ENCODE measurements at places on chromosomes 11 and 22.
A peak's percentile ranks its signal among the peaks of the same experiment; 100 is the strongest.

DNA sequence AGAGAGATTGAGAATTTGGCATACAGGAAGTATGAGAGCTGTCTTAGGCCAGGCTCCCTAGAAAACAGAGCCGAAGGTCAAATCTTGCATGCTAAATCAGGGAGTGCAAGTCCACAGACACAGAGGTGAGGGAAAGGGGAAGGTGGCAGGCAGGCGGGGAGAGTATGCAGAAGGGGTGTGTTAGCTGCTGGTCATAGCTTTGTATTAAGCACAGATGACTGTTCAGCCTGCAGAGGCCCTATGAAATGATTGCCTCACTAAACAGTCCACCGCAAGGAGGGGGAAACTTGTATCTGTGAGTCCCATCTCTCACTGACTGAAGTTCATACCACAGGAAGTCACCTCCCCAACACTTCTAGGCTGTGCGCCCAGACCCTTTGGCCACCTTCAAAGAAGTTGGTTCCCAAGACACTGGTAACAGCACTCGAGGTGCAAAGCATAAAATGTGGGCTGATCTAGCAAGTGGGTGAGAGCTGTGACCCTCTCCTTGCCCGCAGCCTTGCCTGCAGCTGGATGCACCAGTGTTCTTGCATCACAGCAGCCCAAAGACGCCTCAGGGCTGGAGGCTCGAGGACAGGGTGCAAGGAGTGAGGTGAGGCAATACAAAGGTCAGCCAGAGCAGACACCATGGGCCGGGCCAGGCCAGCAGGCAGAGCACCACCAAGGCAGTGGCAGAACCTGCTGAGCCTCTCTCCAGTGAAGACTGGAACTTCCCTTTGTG is 115.3 kb upstream of the TBCEL start:
- no peak for DNase-seq

GRCh38 chr22:45683680-45684079 is 12.0 kb downstream of the ATXN10 start:
- no peak for DNase-seq

- no peak for DNase-seq
These were observed 28.2 kb upstream of the JAM3 start for GRCh38 chr11:134040386-134041302.

GRCh38 chr11:110797453-110797852 is 85.2 kb upstream of the ARHGAP20 start:
- no peak for DNase-seq

DNA sequence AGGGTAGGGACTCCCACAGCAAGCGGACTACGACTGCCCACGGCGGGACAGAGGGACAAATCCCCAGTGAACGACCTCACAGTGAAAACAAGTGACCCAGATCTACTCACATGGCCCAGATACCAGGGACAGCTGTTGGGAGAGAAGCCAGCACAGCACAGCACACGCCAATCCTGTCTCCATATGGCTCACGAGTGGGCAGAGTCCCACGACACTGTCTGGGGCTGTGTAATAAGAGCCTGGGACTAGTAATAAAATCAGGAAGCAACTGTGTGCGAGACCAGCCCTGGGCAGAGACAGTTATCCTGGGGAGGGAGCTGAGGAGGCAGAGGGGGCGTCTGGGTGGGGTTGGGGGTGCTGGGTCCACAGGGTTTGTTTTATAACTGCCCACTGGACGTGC is 385.0 kb downstream of the CTTN start:
- no peak for DNase-seq

DNA sequence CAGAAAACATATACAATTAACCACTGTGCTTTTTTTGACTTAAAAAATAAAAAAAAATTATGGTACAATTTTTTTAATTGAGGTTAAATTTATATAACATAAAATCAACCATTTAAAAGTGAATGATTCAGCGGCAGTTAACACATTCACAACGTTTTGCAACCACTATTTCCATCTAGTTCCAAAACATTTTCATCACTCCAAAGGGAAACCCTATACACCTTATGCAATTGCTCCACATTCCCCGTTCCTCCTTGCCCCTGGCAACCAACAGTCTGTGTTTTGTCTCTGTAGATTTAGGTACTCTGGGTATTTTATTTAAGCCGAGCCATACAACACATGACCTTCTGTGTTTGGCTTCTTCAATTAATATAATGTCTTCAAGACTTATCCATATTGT is 15.3 kb downstream of the DDI1 start:
- DNase-seq, result no peak

GRCh38 chr11:45100339-45100738 is 46.1 kb upstream of the PRDM11 start:
- no peak for DNase-seq

DNA sequence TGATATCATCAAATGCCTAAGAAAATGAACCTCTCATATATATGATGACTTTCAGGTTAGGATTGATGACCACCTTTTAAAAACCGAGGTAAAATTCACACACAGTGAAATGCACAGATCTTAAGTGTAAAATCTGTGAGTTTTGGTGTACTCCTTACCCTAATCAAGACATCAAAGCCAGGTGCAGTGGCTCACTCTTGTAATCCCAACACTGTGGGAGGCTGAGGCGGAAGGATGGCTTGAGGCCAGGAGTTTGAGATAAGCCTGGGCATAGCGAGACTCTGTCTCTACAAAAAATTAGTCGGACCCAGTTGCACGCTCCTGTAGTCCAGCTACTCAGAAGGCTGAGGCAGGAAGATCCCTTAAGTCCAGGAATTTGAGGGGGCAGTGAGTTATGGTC is 140.4 kb downstream of the UVRAG start:
- no peak for DNase-seq

DNA sequence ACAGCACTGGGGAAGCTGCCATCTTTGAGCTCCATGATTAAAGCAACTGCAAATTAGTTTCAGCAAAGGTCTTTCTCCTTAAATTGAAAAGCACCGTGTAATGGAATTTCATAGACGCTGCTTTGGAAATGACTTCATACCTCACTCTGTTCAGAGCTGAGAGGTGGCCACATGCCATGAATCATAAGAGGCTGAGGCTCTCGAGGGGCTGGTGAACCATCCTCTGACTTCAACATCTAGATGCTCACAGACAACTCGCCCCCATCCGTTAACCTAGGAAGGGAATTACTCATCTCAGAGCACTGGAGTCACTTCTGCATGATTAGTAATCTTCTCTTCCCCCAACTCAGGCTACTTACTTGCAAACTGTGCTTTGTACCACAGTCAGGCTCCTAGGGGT is 122.3 kb downstream of the RCN1 start:
- DNase-seq, result no peak

DNA sequence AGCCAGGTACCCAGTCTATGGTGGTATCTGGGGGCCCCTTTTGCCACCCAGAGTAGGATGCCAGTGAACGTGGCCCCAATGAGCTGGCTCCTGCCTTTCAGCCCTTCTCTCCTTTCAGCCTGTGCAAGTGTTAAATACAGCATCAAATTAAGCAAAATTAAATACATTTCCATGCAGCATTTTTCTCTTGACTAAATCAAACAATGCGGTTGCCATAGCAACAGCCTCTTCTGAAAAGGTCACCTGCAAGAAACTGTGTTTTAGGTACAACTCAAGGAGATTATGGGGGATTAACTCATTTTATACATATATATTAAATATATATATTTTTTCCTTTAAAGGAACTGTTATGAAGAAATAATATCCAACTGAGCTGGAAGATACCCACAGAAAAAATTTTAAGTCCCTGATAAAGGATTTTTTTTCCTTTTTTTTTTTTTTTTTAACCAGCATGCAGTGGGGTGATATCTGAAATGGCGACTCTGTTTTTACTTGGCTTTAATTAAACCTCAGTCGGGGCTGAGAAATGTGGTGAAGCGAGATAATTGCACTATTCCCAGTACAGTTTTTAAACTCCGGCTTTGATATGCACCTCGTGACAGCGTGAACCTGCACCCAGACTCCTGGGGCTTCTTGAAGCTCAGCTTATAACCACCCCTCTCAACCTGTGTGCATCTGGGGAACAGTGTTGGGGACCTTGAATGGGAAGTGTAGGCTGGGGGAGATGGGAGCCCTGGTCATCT is 115.3 kb downstream of the PKNOX2 start:
- no peak for DNase-seq

GRCh38 chr11:134207538-134208239 is 16.1 kb downstream of the NCAPD3 start:
- no peak for DNase-seq

DNA sequence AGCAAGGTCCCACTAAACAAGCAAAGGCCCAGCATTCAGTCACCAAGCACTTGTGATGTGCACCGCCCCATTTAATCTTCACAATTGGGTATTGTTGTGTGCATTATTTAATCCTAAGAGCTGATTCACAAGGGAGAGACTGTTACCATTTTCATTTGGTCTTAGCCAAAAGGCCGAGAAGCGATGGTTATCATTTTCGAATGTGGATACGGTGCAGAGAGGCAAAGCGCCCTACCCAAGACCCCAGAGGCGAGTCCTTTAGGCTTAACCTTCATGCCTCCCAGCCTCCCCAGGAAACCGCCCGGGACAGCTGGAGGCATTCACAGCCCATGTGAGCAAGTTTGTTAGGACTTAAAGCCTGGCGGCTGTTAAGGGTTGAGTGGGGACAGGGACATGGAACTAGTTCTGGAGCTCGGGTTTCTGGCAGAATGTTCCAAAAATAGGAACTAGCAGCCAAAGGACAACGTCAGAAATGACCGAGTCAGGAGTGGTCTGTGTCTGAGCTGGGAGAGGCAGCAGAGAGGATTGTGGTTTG is 13.0 kb upstream of the UPK3A start:
- no peak for DNase-seq

GRCh38 chr11:72069200-72069599 is 11.1 kb downstream of the NUMA1 start:
- no peak for DNase-seq

DNA sequence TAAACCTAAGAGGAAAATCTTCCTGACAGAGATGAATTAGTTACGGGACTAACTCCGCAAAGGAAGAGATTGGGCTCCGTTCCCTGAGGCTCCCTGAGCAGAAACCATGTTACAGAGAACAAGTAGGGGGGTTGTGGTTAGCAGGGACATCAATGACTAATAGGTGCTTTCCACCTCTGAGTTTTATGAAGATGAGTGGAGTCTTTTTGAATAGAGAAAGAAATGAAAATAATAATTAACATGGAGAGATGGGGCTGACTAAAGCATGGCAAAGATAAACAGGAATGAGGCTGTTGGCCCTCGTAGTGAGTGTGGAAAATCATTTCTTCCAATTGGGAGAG is 47.5 kb upstream of the PICALM start:
- DNase-seq, result no peak

DNA sequence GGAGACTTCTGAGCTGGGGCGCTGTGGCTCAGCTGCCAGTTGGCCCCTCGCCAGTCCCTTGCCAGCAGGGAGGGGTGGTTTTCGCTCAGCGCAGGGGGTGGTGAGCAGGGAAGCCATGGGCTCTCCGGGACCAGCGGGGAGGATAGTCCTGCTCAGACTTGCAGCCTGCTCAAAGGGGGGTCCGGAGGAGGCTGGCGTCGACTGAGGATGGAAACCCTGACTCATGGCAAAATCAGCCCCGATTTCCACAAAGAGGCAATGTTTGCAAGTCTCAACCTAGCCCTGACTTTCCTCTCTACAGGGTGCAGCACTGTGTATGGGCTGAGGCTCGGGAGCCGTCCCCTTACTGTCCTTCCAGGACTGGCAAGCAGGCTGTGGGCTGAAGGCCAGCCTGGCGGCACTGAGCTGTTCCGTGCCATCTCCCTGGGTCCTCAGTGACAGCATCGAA is 35.1 kb downstream of the FBLN1 start:
- DNase-seq, result no peak

DNA sequence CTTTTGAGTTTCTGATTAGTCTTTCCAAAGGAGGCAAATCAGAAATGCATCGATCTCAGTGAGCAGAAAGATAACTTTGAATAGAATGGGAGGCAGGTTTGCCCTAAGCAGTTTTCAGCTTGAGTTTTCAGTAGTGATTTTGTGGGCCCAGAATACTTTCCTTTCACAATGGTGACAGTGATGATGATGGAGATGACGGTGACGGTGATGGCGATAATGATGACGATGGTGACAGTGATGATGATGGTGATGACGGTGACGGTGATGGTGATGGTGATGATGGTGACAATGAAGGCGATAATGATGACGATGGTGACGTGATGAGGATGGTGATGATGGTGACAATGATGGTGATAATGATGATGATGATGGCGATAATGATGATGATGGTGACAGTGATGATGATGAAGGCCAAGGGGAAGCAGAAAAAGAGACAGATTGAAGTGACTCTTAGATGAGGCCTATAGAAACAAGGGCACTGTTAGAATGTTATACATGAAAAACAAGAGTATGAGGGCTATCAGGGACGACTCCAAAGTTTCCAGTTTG is 153.4 kb upstream of the B3GAT1 start:
- no peak for DNase-seq

GRCh38 chr11:63866211-63866610 is 27.3 kb downstream of the MARK2 start:
- peak; percentile 38 for DNase-seq

DNA sequence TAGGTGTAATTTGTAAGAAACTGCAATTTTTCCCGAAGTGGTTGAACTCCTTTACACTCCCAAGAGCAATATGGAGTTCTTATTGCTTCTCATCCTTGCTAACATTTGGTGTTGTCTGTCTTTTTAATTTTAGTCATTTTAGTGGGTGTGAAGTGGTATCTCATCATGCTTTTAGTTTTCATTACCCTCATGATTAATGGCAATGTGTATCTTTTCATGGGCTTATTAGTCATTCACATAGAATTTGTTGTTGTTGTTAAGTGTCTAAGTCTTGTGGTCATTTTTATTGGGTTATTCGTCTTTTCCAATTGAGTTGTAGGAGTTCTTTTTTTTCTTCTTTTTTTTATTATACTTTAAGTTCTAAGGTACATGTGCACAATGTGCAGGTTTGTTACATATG is 238.3 kb upstream of the SESN3 start:
- no peak for DNase-seq

- DNase-seq, result no peak
These were observed 107.9 kb downstream of the ARHGAP8 start for GRCh38 chr22:44860311-44860710.

GRCh38 chr11:17508791-17509190 is 32.1 kb upstream of the ABCC8 start:
- no peak for DNase-seq

GRCh38 chr11:41816396-41816795 is 356.9 kb upstream of the LRRC4C start:
- no peak for DNase-seq

DNA sequence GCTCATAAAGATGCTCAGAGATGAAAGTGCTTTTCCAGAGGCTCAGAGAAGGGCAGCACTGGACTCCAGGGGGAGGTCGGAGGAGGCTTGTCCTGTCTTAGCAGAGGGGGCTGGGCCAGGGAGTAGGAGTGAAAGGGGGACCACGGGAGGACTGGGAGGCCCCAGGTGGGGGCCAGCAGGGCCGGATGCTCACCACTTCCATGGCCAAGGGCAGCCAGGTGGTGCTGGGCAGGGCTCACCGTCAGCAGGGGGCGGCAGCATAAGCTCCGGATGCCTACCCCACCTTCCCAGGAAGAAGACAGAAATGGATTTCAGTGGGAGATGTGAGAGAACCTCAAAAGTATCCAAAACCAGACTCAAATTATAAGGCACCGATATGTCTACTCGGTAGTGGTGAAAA is 11.0 kb downstream of the RAB36 start:
- no peak for DNase-seq

- DNase-seq, result no peak
These were observed 88.8 kb upstream of the BARX2 start for GRCh38 chr11:129286813-129287212.

GRCh38 chr11:61168800-61169199 is 7.6 kb upstream of the VPS37C start:
- DNase-seq, result no peak

- DNase-seq, result no peak
These were observed 531.2 kb downstream of the KCNA4 start for GRCh38 chr11:29485641-29486040.
